ENCODE measurements at places on chromosomes 5 and 9.

DNA sequence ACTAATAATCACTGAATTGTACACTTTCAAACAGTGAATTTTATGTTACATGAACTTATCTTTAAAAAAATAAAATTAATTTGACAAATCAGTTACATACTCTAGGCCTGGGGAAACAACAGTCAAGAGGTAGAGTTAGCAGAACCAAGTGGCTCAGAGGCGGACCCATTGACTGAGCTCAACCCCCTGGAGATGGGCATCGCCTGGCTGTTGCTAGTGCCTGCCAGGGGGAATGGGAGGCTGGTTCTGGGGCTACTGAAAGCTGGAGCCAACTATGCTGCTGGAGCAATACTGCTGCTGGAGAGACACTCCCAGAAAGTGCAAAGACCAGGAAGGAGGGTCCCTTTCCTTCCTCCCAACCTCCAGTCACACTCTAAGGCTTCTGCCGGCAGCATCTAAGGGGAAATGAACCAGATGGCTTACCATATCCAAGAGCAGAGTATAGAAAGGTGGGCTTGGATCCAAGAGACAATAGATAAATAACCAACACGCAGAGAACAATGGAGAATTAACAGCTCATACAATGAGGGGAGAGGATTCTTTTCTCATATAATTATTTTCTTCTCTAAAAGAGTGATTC lies 40.3 kb upstream of the ANKRD55 start:
- DNase-seq: no peak

DNA sequence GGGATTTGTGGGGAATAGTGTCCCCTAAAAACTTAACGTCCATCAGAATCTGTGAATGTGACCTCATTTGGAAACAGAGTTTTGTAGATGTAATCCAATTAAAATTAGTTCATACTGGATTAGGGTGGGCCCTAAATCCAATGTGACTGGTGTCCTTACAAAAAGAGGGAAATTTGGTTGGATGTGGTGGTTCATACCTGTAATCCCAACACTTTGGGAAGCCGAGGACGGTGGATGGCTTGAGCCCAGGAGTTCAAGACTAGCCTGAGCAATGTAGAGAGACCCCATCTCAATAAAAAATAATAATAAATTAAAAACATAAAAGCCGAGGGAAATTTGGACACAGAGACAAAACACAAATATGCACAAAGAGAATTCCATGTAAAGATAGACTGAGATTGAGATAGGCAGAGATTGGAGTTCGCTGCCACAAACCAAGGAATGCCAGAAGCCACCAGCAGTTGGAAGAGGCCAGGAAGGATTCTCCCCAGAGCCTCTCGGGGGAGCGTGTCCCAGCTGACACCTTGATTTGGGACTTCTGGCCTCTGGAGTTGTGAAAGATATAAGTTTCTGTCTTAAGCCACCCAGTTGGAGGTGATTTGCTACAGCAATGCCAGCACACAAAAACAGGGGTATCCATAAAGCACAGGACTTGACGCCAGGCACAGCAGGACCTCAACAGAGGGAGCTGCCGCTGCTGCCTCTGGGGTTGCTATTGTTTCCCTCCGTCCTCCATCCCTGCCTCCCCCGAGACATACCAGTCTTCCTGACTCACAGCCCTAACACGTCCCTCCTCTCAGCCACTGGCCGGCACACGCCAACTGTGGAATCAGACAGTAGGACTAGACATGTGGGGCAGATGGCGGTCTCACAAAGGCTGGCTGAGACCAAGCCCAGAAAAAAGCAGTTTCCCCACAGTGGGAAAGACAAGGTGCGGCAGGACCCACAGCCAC lies 73.8 kb upstream of the IL17B start:
- DNase-seq: no peak

DNA sequence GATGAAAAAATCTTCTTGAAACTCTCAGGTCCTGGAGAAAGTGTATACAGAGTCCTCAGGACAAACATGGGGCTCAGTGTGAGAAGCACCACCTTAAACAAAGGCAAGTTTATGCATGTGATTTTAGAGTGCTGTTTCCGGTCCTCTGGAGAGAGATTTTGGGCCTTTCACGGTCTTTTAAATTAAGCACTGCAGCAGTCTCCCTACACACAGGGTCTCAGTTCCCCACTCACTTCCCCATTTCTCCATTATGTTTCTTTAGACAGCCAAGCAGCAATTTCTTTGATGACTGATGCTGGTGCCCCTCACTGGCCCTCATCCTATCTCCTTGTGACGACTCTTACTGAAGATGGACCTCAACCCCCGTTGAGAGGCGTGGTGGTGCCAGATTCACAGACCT lies 220.2 kb upstream of the CLINT1 start:
- DNase-seq: no peak

DNA sequence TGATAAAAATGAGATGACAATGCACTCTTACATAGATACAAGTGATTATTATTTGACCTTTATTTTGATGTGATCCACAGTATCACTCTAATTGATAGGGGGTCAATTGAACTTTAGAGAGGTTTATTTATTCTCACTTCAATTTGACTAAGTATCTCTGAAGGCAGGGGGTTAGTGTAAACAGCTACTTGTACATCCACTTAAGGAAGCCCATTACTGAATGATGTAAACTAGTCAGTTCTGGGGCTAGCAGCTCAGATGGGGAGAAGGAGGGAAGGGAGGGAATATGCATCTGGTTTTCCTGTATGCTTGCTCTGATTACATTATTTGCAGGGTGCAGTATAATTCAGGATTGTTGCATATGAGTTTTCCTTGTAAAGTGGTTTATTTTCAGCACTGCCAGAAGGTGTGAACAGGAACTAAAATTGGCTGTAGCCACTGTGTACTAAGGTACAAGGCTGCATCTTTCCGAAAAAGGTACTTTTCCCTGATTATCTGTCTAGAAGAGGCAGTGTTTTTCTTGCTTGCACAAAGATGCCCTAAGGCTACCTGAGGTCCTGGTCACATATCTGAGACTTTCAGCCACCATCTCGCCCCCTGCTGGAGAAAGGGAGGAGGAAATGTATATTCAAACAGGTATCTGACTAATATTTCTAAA lies 51.2 kb downstream of the MRPS27 start:
- peak; percentile 21 for DNase-seq

DNA sequence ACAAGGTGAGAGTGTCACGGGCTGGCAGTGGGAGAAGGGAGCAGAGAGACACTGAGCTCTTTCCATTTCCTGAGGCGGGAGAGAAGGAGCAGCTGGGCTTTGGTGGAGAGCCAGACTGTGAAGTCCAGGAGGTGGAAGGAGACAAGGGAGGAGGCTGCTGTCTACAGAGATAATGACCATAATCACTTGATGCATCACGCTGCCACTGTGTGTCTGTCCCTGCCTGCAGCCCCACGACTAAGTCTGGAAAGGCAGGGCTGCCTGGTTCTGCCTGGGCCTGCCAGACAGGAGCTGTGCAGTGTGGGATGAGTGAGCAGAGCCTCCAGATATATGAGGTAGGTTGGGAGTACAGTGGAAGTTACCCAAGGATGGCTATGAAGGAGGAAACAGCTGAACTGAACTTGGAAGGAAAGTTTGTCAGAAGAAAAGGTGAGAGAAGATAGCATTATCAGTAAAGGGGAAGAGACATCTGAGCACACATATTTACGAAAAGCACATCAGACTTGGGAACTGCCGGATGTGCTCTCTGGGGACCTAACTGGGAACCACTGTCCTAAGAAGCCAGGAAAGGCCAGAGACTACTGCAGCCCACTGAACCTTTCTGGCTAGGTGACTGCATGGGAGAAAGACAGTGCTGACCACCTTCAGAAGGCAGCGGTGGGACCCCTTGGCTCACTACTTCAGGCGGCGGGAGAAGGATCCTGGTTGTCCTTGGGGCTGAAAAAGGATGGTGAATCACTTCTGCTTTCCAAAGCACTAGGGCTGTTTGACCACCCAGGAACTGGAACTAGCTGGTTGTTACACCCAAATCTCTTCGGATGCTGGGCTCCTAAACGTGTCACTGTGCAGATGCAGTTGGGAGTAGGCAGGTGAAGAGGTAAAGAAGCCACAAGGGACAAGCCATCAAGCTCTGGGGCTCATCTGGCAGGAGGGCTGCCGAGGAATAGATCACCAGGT lies 12.8 kb upstream of the DDX41 start:
- DNase-seq: no peak

GRCh38 chr5:143019157-143019556 lies 249.0 kb downstream of the ARHGAP26 start:
- no peak for DNase-seq

DNA sequence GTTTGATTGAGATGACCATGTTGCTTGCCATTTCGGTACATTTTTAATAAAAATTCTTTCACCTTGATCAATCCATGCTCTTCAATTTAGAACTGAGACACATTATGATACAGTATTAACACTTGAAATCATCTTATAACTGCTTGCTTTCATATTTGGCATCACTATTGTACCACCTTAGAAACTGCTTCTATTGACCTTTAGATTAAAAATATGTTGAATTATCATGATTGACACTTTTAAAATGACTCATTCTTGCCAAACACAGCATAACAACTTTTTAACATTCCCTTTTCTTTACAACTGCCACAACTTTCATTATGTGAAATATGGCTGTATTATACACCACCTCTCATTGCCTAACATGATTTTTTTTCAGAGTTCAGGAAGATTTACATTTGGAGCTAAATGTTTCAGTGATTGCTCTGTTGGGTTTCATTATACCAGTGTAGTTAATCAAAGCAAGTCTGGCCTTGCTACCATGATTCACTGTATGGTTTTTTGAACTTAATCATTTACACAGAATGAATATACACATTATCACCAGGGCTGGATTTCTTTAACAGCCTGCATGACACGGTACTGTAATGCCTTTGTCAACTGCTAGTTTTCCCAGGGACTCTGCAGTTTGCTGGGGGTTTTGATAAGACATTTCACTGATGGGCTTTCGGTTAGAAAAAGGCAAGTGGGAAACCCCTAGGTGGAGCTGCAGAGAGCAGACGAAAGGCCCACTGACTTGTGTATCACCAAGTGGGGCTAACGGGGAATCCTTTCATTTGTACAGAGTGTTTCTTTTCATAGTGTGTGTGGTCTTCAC lies 93.6 kb upstream of the TLE4 start:
- DNase-seq: no peak

DNA sequence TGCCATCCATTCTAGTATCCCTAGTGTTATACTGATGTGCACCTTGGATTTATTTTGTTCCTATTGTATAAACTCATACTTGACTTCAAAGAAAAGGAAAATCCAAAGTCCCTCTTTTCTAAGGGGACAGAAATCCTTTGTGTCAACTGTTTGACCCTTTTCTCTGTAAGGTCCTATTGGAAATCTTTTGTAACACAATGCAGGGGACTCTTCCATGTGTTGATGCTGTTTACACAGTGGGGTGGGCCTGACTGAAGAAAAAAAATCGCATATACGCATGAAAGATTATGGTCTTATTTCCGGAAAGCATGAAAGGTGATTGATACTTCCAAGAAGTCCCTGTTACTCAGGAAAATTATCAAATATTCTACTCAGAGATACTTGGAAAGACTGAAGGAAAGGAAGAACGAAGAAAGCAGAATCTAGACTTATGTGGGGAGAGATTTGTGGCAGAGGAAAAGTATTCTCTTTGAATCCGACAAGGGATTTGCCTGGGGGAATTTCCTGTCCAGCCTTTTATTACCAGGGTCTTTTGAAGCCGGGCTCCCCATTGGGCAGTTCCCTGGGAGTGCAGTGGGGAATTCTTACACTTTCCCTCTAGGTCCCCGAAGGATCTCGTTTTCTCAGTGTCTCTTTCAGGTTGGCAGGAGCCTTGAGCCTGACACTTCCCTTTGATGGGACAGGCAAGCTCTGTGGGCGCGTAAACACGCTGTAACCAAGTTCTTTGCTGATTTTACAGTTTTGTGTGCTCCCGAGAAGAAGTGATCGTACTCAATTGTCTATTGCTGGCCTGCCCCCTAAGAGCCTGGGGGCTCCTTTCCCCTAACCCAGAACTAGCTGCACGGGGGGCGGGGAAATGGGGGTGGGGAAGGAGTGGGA lies 779 bp upstream of the VCAN start:
- DNase-seq: no peak

DNA sequence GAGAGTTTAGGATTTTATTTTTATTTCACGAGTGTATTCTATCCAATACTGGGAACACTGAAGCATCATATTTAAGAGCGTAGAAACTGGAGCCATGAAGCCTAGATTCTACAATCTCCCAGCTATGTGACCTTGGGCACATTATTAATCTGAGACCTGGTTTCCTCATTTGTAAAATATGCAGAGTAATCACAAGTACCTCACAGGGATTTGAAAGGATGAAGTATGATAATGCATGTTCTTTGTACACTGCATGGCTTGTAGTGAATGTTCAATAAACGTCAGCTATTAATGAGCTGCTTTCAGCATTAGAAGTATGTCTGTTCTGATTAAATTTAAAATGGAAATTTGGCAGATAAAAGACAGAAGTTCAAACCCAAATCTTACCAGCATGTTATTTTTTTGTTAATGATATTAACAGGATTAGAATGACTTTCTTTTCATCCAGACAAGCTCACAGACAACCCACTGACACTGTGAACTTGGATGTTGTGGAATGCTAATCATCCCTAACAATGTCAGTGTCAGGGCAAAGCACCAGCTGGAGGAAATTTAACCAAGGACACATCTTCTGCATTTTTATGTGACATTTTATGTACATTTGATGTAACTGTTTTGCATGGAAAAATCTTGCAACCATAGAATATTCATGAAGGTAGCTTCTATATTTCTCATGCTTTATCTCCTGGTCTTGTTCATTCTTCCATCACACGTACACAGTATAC lies 27.1 kb upstream of the CTXN3 start:
- no peak for DNase-seq

GRCh38 chr9:20030671-20031070 lies 241.8 kb upstream of the SLC24A2 start:
- DNase-seq: no peak

DNA sequence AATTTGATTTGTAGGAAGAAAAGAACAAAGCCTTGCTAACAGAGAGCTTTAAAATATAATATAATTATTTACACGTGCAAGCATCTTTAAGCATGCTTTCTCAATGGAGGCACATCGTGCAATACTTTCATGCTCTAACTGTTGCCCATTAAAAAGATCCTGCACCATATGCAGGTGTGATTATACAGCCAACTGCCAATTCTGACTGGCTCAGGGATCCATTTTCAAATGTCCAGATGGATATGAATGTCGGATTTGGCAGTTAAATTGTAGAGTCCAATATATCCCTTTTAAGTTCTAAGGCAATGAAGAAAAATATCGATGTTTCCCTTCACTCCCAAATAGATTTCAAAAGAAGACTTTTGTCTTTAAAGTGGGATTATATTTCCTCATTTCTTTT lies 416.4 kb upstream of the CD180 start:
- no peak for DNase-seq

DNA sequence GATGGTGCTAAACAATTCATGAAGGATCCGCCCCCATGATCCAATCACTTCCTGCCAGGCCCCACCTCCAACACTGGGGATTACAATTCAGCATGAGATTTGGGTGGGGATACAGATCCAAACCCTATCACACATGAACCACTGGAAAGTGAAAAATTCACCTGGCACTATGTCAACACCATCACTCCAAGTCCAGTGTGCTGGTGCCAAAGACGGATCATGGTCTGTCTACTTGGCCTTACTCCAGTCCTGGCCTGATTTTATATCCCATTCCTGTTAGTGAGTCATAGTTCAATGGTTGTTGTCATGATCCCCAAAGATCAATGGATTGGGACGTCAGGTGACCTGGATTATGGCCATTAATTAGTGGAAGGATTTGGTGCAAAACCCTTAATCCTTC lies 147.4 kb upstream of the RPS23 start:
- no peak for DNase-seq

GRCh38 chr5:73352243-73352642 lies 96.3 kb downstream of the FOXD1 start:
- DNase-seq: no peak

- no peak for DNase-seq
Observed at GRCh38 chr5:134541736-134542376, 16.4 kb downstream of the JADE2 start.

- DNase-seq: no peak
Observed at GRCh38 chr5:176632745-176633144, 2.3 kb downstream of the EIF4E1B start.

Data from effector memory CD4-positive, alpha-beta T cell (primary cell).